ELF-1 (cell line): ENCODE measurements at places on chromosomes 16 and 17.

- DNase-seq, result no peak
Observed at GRCh38 chr16:1258225-1258600, 2.3 kb downstream of the TPSD1 start.

GRCh38 chr17:71511266-71511995, 609.4 kb upstream of the SOX9 start:
- DNase-seq, result no peak

DNA sequence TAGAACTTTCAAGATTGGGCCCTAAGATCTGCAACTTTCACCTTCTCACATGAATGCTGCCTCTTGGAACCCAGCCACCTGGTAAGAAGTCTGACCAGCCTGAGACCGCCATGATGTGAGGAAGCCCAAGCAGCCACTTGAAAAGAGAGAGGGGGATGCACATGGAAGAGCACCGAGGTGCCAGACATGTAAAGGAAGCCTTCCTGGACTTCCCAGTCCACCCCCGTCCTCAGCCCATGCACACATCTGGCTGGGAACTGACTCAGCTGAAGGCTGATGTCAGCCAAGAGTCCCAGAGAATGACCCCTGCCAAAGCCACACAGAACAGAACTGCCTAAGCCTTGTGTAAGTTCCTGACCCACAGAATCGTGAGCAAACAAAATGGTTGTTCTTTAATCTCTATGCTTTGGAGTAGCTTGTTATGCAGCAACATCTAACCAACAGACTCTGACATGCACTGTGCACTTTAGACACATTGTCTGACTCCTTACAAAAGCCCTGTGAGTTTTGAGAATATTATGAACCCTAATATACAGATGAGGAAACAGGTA, 86.7 kb downstream of the RMI2 start:
- DNase-seq, result no peak

- peak; percentile 84 for DNase-seq
Observed at GRCh38 chr16:88924834-88925539, 52.0 kb downstream of the CBFA2T3 start.

GRCh38 chr17:15112846-15113617, 152.1 kb downstream of the PMP22 start:
- DNase-seq, result peak; percentile 19

DNA sequence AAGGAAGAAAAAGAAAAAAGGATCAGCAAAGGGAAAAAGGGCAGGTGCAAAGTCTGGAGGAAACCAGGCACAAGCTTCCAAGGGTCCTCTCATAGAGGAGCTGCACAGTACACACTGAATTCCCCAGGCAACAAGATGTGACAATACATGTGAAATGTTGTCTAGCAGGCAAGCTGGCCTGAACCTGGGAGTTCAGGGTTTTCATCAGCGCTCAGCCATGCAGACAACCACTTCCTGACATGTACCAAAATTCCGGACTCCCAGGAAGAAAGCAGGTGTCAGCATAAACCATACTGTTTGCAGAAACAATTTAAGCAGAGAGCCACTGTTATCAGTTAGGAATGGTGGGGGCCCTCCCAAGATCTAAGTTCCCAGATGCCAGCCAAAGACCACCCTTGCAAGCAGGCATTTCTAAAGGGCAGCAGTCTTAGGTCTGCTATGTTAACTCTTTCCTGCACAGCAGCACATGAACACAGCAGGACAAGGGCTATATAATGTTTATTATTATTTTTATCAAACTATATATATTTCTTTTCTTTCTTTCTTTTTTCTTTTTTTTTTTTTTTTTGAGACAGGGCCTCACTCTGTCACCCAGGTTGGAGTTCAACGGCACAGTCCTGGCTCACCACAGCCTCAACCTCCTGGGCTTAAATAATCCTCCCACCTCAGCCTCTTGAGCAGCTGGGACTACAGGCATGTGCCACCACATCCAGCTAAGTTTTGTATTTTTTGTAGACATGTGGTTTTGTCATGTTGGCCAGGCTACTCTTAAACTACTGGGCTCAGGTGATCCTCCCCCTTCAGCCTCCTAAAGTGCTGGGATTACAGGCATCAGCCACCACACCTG, 10.1 kb downstream of the TK2 start:
- no peak for DNase-seq

GRCh38 chr16:12874186-12874585, 27.2 kb upstream of the SHISA9 start:
- DNase-seq, result no peak

- DNase-seq, result no peak
Observed at GRCh38 chr16:19524356-19524615, 544 bp downstream of the CCP110 start.

DNA sequence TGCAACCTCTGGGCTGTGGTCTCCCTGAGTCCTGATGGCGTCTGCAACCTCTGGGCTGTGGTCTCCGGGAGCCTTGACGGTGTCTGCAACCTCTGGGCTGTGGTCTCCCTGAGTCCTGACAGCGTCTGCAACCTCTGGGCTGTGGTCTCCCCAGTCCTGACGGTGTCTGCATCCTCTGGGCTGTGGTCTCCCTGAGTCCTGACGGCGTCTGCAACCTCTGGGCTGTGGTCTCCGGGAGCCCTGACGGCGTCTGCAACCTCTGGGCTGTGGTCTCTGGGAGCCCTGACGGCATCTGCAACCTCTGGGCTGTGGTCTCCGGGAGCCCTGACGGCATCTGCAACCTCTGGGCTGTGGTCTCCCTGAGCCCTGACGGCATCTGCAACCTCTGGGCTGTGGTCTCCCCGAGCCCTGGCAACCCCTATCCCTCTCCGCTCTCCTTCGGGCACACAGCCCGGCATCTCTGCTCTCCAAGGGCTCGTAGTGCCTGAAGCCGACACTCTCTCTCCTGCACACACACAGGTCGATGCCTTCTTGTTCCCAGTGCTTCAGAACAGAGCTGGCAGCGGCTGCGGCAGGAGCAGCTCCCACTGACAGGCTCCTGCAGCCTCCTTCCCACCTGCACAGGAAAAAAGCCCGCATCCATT, 45.6 kb downstream of the METRNL start:
- no peak for DNase-seq

GRCh38 chr17:47315451-47316266, 8.1 kb upstream of the EFCAB13 start:
- peak; percentile 15 for DNase-seq

- peak; percentile 91 for DNase-seq
Observed at GRCh38 chr16:2022723-2023091, 3.1 kb downstream of the NPW start.

DNA sequence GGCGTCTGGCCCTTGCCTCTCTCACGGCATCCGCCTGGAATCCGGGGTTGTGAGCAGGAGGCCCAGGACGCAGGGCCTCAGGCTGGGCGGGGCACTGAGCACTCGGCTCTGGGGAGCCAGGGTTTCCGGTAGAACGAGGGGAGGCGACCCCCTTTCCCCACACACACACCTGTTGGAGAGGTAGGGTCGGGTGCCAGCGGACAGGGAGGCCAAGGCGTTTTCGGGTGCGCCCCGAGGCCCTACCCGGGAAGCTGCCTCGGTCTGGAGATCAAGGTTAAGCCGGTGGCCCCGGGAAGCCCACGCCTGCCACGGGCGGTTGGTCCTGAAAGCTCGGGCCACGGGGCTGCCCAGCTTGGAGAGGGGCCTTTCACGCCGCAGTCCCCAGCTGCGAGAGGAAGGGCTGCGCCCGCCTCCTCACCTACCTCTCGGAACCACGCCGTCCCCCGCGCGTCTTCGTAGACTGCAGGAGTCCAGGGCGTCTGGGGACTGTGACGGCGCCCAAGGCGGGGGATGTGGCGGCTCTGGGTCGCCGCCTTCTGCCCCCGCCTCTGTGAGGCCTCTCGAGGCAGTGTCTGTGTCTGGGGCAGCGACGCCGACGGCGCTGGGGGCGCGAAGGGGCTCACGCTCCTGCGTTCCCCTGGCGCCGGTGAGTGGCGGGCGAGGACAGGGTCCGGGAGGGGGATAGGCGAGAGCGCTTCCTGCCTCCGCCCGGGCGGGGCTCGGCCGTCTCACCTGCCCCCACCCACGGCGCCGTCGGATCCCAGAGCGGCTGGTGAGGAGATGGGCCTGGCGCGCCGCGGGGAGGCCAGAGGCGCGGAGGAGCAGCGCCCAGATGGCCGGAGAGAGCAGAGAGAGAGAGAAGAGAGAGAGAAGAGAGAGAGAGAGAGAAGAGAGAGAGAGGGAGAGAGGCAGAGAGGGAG, 20.3 kb upstream of the HOXB9 start:
- peak; percentile 59 for DNase-seq

DNA sequence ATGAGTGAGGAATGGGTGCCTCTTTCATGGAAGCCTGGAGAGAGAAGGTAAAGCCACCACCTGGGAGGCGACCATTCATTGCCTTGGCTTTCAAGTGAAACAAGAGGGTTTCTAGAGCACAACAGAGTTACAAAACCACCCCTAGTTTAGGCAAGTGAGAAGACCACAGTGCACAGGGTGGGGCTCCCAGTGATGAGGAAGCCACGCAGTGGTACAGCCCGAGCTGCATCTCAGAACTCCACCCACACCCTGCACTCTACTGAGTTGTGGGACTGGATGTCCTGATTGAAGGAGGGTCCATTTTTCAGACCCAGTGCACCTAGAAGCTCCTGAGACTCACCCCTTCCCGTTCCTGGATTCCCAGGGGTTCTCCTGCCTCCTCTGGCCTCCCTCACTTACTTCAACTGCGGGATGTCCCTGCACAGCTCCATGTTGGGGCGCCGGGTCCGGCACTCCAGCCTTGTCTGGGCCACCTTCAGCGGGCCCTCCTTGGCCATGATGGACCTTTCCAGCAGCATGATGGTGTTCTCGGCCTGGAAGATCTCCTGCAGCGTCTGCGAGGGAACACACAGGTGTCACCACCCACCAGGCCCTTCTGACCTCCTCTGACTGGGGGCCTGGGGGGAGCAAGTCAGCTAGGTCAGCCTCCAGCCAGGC, 55.1 kb upstream of the EMP2 start:
- no peak for DNase-seq

- no peak for DNase-seq
Observed at GRCh38 chr17:36030956-36031355, 13.2 kb upstream of the CCL23 start.

GRCh38 chr17:2797226-2797625, 988 bp downstream of the RAP1GAP2 start:
- no peak for DNase-seq

- DNase-seq, result no peak
Observed at GRCh38 chr17:17884391-17885357, 47.9 kb upstream of the SREBF1 start.

DNA sequence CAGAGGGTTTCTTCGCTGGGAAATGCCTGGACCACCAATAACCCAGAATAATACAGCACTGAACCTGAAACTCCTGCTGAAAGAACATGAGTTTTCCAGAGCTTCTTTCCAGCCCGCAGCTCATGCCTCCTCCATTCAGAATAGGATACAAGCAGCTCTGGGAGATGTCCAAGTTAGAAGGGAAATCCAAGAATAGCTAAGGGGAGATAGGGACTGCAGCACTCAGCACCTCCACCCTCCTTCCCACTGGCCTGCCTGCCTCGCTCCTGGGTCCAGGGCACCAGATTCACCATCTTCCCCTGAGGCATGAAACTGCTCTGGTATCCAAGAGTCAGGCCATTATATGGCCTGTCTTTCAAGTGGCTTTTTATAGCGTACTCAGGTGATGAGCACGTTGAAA, 4.1 kb downstream of the KRT31 start:
- no peak for DNase-seq

- no peak for DNase-seq
Observed at GRCh38 chr17:38690386-38690785, 14.7 kb upstream of the MLLT6 start.

- DNase-seq, result no peak
Observed at GRCh38 chr16:12679660-12680272, 123.9 kb downstream of the CPPED1 start.

GRCh38 chr16:69087161-69087581, 18.3 kb upstream of the HAS3 start:
- DNase-seq, result no peak

DNA sequence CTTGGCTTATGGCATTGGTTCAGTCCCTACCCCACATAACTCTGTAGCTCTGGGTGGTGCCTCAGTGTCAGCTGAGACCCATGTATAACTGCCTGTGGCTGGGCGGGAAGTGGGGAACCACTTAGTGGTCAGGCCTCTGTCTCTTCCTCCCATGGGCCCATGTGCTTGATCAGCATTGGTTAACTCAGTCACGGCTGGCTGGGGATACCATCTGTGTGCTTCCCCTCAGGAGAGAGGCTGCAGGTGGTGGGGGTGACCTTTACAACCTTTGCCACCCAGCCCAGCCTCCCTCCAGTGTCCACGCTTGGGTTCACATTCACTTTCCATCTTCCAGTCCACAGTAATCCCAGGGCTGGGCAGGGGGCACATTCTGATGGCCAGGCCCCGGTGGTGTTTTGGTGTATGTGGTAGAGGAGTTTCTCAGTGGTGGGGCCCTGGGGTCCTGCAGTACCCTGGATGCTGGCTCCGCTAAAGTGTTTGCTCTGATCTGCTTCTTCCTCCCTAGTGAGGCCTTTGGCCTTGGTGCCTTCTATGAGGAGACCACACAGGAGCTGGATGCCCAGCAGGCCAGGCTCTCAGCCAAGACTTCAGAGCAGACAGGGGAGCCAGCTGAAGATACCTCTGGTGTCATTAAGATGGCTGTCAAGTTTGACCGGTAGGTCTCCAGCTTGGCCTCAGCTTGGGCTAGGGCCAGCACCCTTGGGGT, 10.2 kb upstream of the NFATC3 start:
- DNase-seq, result no peak

GRCh38 chr17:75005291-75005690, 7.2 kb upstream of the MRPL58 start:
- DNase-seq, result no peak

DNA sequence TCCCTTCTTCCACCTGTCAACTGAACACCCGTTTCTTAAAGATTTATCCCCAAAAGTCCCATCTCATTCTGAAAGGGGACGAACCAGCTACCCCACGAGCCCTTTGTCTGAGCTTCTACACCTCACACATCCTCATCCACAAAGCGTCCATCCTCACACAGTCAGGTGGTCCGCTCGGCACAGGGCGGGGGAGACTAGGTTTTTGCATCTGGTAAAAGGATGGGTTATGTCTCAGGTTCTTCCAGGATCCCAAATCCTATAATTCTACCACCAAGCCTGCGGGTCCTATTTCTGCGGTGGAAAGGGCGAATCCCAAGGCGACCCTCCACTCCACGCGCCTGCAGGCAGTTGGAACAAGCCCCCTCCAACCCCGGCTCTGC, 458 bp downstream of the GFOD2 start:
- peak; percentile 47 for DNase-seq

DNA sequence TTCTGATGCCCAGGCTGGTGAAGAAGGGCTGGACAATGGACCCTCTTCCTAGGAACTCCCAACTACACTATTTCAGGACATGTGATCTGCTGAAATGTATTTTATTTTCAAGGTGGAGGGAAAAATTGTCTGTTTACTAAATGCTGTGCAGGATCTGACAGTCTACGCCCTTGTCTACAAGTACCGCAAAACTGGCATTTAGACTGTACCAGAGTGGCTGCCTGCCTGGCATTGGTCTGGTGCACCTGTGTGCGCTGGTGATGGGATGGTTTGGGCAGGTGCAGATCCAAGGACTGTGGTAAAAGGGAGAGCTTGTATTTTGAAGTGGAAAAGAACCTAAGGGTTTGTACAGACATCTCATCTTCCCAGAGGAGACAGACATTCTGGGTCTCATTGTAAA, 79.7 kb downstream of the AIPL1 start:
- DNase-seq, result no peak

- DNase-seq, result peak; percentile 6
Observed at GRCh38 chr17:71023249-71024030, 854.1 kb downstream of the KCNJ2 start.
